NCI-H1417 (cell line): ENCODE measurements at places on chromosomes 3 and 15.

DNA sequence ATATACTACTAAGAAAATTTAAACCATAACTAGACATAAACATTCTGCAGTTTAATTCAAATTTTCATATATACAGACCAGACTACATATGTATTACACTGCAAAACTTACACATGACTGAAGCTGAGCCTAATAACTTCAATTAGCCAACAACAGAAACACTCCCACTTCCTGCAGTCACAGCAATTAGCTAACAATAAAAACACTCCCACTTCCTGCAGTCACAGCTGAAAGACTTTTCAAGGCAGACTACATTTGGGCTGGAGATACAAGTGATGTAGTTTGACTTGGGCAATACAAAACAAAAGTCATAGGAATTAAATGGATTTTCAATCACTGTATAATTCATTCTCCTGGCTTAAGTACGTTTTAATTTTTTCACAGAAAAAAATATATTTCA, 10.3 kb downstream of the TM2D3 start:
- peak; percentile 82 for DNase-seq

DNA sequence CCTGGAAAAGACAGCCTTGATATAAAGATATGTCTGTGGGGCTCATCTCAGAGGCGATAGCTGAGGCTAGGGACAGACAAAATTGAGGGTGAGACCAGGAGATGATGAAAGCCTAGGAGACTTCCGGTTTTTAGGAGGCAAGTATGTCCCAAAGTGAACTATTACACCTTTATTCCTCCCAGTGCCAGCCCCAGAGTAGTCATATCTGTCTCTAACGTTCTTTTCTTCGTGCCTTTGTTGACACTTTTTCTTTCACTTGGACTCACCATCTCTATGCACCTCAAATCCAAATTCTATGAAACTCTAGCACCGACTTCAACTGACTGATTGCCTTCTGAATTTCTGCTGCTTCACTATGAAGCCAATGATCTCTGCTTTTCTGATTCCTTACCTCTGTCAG, 93.8 kb upstream of the RASGRP1 start:
- no peak for DNase-seq

DNA sequence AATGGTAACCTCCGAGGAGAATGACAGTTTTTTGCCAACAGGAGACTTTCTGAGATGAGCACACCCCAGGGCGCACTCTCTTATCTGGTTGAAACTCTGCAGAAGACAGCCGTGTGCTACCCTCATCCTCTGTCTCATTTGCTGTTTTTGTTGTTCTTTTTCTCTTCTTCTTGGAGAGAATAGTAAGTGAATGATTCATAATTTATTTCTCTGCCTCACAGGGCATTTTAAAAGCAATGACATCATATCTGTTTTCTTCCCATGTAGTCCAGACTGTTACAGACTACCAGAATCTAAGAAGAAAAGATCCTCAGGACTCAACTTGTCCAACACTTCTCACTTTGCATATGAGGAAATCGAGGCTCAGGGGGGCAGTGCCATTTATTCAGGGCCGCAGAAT, 771.1 kb upstream of the GRM7 start:
- no peak for DNase-seq

- no peak for DNase-seq
Observed at GRCh38 chr3:51381333-51381705, 3.8 kb upstream of the MANF start.

- peak; percentile 73 for DNase-seq
Observed at GRCh38 chr15:98651036-98651481, 2.7 kb downstream of the IGF1R start.

GRCh38 chr3:105232553-105232952, 134.2 kb upstream of the ALCAM start:
- DNase-seq = no peak

- DNase-seq = no peak
Observed at GRCh38 chr3:9224490-9224889, 25.0 kb downstream of the SRGAP3 start.

DNA sequence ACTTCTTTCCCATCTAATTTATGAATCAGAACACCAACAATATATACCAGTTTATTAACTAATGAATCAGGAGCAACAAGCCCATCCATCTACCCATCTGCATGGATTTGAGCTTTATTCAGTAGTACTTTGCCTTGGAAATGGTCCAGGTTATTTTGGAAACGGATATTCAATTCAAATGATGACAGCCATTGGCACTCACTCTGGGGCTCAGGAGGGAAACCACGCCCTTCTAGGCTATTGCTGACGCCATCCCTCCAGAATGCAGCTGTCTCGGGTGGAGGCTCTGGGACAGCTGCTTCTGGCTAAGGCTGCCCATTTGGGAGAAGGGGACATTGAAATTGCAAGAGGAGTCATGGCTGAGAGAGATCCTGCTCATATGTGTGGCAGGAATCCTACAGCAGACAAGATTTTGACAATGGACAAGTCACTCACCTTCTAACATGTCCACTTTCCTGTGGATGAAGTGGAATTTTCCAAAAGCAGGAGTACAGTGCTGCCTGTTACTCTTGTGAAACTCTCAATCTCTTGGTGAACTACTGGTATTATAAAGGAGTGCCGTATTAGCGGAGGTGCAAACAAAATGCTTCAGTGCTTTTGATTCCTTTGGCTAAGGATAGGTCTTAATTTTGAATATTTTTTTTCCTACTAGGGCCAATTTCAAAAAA, 29.3 kb upstream of the TRAK1 start:
- no peak for DNase-seq

GRCh38 chr3:164918905-164919304, 159.4 kb downstream of the SI start:
- peak; percentile 32 for DNase-seq

GRCh38 chr3:119628390-119628789, 30.7 kb downstream of the PLA1A start:
- no peak for DNase-seq

DNA sequence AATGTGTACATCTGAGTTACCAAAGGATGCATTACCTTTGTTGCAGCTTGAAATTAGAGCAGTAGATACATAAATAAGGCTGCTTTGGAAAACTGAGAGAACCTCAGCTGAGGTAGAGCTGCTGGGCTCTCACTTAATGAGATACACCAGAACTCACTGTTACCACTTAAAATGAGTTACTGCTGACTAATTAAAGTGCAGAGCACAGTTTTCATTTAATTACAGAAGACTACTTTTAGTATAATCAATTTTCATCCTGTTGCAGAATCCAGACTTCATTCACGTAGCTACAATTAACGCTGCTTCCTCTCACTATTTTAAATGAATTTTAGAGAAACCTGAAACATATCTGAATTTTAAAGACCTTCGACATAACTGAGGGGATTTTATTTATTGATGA, 169.5 kb downstream of the USP13 start:
- DNase-seq = no peak

- no peak for DNase-seq
Observed at GRCh38 chr15:71883447-71883846, 73.1 kb downstream of the NR2E3 start.

DNA sequence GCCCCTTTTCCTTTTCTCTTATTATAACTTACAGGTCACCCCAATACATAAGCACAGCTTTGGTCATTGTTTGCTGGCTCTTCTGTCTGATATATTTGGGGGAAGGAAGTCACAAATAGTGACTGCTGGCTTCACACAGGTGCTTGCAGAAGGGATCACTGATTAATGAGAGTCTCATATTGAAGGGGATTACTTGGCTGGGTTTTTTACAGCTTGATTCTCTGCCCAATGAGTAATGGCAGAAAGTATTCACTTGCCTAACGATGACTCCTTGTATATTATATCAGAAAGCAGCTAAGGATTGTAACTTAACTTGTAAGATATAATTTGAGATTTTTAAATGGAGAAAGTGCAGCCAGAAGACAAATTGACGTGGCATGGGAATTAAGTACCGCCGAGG, 119.3 kb upstream of the PFN2 start:
- DNase-seq = no peak

DNA sequence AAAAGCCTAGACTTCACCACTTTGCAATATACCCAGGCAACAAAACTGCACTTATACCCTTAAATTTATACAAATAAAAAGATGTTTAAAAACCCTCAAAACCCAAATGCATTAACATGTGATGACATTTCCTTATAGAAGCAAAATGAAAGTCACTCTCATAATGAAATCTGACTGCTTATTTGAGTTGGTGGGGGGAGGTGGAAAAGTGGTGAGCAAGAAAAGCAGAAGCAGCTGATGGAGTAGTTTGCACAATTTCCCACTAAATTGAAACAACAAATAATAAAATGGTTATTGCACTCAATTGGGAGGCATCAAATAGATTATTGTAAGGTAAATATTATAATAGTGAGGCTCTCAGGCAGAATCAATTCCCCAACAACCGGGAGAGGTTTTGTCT, 54.0 kb upstream of the GADL1 start:
- no peak for DNase-seq

DNA sequence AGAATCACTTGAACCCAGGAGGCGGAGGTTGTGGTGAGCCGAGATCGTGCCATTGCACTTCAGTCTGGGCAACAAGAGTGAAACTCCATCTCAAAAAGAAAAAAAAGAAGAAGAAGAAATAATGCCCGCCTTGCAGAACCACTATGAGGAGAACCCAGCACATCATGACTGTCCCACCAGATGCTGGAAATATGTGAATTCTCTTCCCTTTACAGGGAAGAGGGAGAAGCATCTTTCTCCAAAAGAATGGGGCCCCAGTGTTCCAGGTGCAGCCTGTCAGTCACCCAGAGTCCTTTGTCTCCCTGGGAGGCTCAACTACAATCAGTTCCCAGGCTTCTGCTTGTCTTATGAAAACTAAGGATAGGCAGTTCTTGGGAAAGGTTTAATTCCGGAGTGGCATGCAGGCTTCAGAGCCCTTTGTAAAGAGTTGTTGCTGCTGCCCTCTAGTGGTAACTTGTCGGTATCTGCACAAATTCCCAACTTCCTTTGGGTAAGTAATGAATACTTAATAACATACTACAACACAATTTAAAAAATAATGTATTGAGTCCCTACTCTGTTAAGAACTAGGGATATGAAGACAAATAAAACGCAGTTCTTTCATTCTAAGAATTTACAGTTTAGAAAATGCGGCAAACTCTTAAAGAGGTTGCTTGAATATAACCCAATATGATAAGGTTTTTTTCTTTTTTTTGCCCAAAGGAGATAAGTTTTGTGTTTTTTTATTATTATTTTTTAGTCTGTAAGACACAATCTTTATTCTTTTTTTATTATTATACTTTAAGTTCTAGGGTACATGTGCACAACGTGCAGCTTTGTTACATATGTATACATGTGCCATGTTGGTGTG, 18.6 kb upstream of the TICRR start:
- DNase-seq = peak; percentile 92

DNA sequence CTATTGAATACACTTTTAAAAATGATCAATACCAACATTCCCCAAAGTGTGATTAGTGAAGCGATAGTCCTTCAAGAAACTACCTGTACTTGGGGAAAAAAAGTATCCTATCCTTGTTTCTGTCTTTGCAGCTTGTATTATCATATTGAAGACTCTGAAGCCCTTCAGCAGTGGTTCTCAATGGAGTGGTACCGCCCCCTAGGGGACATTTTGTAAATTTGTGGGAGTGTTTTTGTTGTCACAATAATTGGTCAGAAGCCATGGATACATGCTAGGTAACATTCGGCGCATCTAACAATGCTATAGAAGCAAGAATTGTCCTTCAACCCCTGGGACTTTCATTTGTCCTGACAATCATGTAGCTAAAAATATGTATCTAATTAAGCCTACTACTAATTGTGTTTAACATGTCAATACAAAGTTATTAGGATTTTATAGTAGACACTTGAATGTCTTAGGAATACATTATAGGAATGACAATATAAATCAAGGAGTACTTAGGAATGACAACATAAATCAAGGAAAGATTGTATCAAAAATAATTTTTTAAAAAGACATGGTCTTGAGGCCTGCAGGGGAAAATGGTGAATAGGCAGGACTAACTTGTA, 53.7 kb downstream of the NMD3 start:
- DNase-seq = peak; percentile 63

GRCh38 chr3:188090620-188091309, 63.2 kb upstream of the LPP start:
- no peak for DNase-seq

GRCh38 chr3:194518652-194519051, 31.9 kb upstream of the ATP13A3 start:
- DNase-seq = no peak

DNA sequence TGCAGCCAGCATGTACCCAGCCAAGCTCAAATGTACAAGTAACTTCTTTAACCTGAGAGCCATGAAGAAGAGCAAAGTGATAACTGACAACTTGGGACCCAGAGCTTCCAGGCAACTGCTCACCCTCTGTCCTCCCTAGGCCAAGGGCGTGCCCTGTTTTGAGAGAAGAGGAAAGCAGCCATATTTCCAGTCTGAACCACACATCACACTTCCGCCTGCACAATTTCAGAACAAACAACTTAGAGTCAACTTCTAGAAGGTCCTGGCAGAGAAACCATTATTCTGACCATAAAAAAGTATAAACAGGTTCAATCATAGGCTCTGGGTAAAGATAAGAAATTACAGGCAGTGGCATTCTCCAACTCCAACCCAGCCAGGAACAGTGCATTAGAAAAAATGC, 50.1 kb downstream of the ITGB5 start:
- DNase-seq = no peak

DNA sequence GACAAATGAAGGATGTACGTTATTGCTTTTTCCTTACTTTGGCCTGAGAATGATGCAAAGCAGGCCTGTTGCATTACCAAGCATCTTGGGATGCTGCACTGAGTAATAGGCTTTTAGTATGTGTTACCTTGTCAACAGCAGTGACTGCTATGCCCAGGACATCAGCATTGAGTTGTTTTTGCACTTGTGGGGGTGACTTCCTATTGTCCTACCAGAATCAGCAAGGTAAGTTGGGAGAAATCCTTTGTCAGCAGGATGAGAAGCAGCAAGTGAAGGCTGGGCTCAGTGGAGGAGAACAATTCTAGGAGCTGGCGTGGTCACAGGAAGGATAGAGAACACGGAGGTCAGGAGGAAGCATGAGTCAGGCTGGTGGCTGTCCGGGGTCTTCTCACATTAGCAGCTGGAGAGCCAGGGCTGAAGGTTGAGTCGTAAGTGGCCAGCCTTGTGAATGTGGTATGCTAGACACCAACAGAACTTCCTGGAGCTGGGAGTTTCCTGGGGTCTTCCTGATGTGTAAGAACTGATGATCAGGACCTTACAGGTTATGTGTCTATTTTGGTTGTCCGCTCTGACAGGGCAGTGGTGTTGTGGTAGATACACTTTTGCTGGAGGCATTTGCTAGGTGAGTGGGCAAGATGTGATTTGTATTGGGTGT, 142.7 kb downstream of the FNDC3B start:
- DNase-seq = no peak

DNA sequence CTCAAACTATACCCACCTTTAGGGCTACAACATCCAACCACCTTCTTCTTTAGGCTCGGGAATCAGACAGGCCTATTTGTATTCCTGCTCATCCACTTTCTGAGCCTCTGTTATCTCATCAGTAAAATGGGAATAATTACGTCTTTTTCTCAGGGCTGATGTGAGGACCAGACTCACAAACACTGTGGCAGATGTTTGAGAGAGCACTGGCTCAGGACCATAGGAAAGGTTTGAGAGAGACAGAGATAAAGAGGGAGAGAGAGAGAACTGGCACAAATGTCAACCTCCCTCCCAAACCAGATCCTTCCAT, 4.8 kb upstream of the DAPK2 start:
- DNase-seq = no peak

- no peak for DNase-seq
Observed at GRCh38 chr3:111541911-111542483, at the start of gene CD96. Gene CD96 (plus strand): TSS chr3:111542197. CDS start chr3:111542249, 52 bp downstream.
